IPS DF 19.7 (cell line): ENCODE measurements at places on chromosomes 7 and 10.

GRCh38 chr10:4062072-4062471 lies 277.1 kb upstream of the KLF6 start:
- no peak for DNase-seq

DNA sequence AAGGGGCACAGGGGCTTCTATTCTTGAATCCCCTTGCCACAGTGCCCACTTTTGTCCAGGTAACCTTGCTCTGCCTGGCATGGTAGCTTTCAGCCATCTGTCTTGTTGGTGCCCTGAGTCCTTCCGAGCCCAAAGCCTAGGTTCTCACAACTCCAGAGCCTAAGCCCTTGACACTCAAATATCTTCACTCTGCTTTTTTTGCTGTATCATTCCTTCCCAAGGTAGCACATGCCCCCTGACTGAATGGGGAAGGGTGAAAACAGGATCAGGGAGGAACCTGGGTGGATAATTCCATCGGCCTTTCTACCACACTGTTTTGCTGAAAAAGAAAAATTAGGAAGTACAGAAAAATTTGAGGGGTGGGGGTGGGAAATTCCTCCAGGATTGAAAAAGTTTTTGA lies 37.6 kb downstream of the LDB3 start:
- DNase-seq = no peak

DNA sequence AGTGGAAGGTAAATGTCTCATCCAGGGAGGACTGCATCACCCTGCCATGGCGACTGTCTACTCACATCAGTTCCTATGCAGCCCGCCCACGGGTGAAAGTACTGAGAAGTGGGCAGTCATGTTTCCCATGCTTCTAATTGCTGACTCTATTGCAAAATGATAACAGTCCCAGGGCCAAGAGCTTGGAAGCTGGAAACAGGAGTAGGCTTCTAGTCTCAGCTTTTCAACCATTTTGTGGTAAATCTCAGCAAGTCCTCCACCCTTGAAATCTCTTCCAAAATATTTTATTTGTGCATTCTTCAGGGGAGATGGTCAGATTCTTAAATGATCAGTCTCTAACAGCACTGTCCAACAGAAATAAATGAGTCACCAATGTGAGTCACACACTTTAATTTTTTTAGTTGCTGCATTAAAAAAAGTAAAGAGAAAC lies 48.1 kb upstream of the TARP start:
- DNase-seq = no peak

DNA sequence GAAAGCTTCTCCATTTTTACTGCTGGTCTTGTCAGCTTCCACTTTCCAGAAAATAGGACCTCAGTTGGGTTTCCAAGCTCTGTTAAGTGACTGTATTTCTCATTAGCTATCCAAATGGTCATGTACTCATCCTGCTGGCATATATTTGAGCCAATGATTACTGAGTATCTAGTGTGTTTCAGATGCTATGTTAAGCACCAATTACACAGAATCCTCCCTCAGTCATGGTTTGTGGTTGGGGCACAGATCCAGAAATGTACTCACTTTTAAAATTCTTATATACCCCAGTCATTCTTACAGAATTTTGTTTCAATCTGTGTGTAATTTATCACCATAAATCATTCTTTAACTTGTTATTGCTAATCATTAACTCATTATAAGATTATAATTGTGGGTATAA lies 362.3 kb upstream of the MTPN start:
- DNase-seq = no peak

DNA sequence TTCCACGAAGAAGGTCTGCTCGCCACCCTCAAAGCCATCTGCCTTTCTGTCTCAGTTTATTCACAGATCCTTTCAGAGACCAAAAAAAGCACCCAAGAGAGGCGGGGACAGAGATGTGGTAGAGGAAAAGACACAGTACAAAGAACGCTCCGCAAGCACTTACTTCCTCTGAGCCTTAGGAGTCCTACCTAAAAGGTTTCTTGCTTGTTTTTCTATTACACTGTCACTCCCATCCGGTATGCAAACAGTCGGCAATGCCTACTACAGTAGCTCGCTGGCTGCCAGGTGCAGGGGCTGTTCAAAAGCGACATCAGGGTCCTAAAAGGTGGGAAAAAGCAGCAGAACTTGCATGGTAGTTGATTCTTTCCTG lies 816 bp downstream of the TECPR1 start:
- no peak for DNase-seq

DNA sequence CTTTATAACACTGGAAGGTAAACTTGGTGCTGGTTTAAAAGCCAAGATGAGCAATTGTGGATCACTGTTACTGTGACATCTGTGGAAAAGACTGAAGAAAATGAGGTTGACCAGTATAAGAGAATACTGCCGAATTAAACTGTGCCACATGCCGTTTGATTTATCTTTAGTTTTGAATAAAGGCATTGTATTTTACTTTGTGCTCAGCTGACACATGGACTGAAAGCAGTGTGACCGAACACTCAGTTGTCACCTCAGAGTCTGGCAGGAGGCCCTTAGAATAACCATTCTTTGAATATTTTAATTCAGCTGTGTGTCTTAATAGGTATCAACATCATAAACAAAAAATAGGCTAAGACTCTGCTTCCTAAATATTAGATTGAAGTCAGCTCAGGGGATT lies 133.7 kb upstream of the GJD4 start:
- DNase-seq = no peak

- no peak for DNase-seq
These were observed 121.9 kb downstream of the RAB11FIP2 start for GRCh38 chr10:117924820-117925219.

- DNase-seq = peak; percentile 78
These were observed 7.2 kb upstream of the ADAM22 start for GRCh38 chr7:87926581-87927461.

DNA sequence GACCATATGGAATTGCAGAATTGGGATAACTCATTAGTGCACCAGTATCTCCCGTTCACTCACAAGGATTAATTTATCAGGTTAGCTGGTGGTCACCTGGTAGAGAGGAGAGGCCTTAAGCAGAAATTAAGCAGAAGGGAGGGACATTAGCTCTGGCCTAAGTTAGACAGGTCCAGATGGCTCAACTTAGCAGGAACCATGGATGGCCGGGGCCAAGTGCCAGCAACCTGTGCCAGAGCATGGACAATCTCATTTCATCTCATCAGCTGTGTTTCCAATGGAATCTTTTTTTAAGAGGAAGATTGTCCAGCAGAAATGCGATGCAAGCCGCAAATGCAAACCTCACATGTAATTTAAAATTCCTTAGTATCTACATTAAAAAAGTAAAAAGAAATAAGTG lies 82.2 kb downstream of the JCAD start:
- DNase-seq = no peak

DNA sequence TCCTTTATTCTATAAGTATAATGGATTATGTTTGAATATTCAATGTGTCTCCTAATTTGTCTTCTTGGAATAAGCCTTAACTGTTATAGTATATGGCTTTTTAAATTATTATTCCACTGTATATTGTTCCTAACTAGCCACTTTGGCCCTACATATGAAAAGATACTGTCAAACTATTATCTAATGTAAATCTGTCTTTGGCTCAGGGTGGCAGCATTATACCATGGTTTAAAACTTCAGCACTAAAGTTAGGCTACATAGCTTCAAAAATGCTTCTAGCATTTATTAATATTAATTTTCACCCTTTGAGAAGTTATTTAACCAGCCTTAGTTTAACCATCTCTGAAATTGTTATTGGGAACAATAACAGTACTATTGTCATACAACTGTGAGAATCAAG lies 543.1 kb upstream of the MBL2 start:
- DNase-seq = no peak
